Brain microvascular endothelial cell (primary cell): ENCODE measurements at places on chromosomes 6 and 20.

DNA sequence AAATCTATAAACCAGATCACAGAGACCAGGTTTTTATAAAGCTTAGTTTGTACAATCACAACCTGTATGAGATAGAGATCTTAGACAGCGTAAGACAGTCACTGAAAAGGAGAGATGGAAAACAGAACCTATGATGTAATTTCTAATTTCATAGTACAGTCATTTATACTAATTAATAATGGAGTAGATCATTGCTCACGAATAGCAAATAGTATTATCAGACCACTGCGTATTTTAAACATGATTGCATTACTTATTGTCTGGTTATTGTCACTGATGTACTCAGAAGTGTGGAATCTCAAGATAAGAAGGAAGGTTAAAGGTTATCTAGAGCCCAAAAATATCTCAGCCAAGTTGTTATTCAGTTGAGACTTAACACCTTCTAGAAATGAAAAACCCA lies 115.6 kb downstream of the KHDC1L start:
- no peak for DNase-seq

DNA sequence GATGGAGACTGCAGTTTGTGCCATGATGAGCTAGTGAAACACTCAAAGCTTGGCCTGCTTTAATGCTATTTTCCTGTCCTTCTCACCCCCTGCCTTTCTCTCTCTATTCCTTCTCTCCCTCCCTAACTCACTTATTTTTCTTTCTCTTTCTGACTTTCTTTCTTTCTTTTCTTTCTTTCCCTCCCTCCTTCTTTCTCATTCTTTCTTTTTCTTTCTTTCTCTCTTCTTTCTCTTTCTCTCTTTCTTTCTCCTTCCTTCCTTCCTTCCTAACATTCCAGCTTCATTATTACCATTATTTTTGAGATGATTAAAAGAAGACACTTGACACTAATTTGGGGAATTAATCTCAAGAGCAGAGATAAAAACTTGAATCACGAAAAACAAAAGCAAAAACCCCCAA lies 39.5 kb upstream of the SLC22A23 start:
- no peak for DNase-seq

GRCh38 chr6:1255636-1256365 lies 56.1 kb upstream of the FOXQ1 start:
- DNase-seq, result no peak

GRCh38 chr20:11248011-11248409 lies 574.2 kb upstream of the JAG1 start:
- no peak for DNase-seq
